ENCODE measurements at places on chromosomes 7 and 10.

GRCh38 chr7:40645197-40645596, 510.4 kb downstream of the SUGCT start:
- no peak for DNase-seq

DNA sequence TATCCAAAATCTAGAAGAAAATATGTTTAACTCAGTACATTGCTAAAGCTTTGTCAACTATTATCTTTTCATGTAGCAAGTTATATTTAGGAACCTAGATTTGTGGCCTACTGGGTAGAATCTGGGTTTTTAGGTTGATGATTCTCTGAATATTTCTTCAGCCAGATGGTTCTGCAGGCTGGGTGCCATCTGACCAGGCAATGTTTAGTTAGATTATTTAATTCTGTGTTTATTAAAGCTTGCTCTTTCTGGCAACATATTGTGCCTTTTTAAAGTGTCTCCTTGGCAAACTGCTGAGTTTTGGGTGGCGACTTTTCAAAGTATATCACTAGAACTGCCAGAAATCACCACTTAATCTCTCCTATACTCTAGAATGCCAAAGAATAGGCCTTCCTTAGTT, 114.1 kb downstream of the LHFPL3 start:
- no peak for DNase-seq

DNA sequence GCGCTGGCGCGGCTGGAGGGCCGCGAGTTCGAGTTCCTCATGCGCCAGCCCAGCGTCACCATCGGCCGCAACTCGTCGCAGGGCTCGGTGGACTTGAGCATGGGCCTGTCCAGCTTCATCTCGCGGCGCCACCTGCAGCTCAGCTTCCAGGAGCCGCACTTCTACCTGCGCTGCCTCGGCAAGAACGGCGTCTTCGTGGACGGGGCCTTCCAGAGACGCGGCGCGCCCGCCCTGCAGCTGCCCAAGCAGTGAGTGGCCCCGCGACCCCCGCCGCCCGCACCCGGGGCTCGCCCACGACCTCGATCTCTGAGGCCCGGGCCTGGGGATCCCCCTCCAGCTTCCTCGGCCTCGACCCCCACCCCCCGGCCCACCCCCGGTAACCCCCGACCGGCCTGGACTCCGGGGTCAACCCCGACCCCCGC, 537 bp downstream of the FOXK1 start:
- DNase-seq, result no peak

DNA sequence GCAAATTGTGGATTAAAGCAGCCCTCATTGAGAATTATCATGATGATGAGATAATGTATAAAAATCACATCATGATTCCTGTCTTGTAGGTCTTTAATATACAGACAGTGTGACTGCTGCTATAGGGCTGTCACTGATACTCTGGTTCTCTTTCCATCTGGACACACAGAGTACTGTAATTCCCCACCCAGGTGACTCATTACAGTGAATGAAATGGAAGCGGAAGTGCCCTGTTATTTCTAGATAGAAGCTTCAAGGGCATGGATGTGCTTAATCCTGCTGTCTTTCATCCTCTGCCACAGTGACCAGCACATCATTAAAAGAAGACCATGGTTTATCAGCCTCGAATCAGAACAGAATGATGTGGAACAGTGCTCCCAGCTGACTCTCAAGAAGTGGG, 1234.0 kb downstream of the SORCS3 start:
- DNase-seq, result no peak

- no peak for DNase-seq
These were observed 111.9 kb downstream of the ATXN7L1 start for GRCh38 chr7:105764506-105764905.

GRCh38 chr7:45891462-45892402, 3.4 kb downstream of the IGFBP1 start:
- DNase-seq, result no peak

- DNase-seq, result peak; percentile 34
These were observed 112.1 kb downstream of the VPS41 start for GRCh38 chr7:38796626-38797501.

DNA sequence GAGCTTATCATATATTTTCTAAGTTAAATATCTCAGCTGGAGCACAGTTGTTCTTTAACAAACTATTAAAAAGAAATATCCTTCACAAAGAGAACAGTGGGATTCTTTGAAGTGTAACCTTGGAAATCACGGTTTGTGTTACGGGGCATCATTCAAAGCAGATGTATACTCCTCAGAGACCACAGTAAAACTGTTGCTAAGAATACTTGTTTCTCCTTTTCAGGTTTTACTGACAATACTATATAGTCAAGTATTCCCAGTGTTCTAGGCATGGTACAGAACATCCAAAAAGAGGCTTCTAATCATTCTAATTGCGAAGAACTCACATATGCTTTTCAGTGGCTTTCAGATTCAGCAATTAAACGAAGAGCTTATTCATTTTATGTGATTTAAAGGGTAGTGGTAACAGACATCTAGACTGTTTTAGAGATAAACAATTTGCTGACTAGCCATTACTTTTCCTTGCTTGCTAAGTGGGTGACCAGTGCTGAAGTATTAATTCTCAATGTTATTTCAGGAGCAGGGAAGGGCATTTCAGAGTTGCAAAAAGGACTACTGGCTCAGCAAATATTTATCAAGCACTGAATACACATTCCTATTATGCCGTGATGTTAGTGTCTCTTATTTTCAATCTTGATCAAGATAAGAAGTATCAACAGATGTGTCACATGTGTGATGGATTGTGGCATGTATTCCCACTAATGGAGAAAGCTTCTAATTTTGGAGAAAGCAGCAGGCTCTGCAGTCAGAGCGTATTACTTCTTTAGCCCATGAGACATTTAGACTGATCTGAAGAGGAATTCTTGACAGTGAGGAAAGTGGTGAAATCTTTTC, 236.8 kb downstream of the RNLS start:
- DNase-seq, result no peak

DNA sequence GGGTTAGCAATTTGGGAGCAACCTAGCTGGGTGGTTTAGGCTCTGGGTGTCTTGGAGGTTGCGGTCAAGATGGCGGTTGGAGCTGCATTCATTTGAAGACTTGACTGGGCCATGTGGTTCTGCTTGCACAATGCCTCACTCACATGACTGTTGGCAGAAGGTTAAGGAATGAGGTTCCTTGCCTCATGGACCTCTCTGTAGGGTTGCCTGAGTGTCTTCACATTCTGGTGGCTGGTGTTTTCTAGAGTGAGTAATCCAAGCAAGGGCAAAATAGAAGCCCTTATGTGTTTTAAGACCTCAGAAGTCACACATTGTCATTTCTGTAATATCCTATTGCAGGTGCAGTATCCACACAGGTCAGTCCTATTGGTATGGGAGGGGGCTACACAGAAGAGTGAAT, 52.0 kb downstream of the CDK14 start:
- DNase-seq, result no peak

DNA sequence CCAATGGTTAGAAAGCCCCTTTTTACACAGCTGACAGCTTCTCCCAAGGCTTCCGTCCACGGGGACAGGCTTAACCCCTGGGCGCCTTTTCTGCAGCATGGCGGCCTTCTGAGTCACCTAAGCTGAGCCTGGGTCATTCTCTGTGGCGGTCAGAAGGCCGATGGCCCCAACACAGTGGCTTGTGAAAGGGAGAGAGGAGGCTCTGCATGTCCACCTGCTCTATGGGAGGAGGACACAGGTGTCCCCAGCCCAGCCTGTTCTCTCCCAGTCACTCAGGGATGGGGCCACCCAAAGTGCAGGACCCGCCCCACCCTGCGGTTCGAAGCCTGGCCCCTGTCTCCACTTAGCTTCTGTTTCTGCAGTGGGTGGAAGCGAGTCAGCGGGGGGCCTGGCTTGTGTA, 20.4 kb upstream of the TTYH3 start:
- no peak for DNase-seq

- no peak for DNase-seq
These were observed 21.5 kb downstream of the LAMB1 start for GRCh38 chr7:107981466-107981865.

DNA sequence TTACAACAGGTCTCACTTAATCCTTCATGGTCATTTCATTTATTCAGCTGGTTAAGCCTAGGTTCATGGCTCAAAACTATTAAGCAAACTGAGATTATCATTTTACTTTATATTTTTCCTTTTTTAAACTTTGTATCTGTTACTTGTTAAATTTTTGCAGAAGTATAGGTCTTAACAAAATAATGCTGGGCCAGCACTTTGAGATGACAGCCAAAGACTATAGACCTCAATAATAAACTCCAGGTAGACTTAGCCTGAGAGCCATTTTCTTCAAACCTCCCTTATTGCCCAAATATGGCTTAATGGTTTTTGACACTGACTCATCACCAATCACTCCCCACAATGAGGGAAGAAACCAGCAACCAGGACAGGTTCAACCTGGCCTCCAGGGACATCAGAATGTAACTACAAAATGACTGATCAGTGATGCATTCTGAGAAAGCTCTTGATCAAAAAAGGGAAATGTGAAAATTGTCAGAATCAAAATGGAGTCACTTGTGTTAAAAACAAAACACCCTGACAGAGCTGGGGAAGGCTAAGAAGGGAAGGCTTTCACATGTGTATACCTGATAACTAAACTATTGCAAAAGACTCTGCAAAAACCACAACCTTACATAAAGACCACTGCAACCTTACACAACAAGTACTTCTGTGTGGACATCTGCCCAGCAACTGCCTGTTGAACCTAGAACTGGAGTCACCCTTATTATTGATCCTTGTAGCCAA, 2.1 kb upstream of the CCDC126 start:
- peak; percentile 52 for DNase-seq

GRCh38 chr10:6200734-6201515, 1.8 kb upstream of the PFKFB3 start:
- no peak for DNase-seq

GRCh38 chr7:116324582-116324981, 114.2 kb downstream of the TES start:
- no peak for DNase-seq

- DNase-seq, result no peak
These were observed 51.4 kb upstream of the SEC61G start for GRCh38 chr7:54810401-54810800.

DNA sequence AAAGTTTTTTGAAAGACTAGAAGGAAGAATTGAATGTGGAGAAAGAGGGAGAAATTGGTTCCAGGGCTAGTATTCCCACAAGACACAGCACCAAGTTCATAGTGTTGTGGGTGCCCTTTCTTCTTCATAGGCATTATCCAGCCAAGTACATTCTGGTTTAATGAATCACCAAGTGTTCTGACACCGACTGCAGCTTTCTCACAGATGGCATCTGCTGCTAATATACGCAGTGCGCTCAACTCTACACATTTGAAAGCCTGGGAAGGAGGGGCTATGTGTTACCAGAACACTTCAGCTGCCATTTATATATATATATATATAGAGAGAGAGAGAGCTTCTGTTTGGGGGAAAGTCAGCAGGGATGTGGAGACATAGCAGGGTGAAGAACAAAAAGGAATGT, 1168.4 kb downstream of the GATA3 start:
- DNase-seq, result no peak

GRCh38 chr7:30226614-30227268, 57.7 kb upstream of the ZNRF2 start:
- peak; percentile 63 for DNase-seq

DNA sequence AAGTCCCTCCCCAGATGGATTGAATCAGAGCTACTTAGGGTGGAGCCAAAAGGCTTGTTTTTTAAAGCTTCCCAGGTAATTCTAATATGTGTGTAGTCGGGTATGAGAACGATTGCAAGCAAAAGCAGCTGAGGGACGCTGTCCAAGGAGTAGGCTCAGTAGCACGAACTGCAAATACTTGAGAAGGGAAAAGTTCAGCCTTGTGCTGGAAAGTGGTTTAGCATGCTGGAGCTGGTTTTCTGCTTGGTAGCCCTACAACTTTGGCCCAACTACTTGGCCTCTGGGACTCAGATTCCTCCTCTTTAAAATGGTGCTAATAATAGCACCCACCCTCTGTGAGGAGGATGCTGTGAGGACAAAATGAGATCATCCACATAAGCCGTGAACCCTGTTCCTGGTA, 76.2 kb downstream of the AHR start:
- DNase-seq, result no peak

Measured in HCT116 (cell line).